GM10248 (cell line): ENCODE measurements at places on chromosomes 5 and 9.

DNA sequence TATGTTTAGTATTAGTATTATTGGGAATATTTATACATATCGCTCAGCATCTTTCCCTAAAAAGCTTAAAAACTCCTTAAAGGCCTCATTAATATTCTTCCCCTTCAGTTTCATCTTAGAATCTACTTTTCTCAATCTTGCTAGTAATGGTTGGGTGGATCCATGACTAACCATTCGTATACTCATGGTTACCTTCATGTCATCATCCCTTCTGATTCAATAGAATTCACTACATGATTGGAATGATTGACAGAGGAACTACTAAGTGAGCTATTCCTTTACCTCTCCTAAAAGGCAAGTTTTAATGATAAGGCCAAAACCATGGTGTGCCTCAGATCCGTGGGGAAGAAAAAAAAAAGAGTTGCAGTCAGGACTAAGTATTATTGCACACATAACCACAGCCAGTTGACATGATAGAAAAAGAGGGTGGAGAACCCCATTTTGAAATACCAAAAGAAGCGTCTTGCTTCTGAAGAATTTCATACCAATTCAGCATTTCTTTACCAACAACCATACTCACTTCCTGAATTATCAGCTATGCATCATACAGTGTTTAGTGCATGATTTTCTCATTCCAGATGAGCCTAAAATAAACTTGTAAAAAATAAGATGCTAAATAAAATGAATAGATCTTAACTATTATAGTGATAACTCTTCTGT is 624.6 kb downstream of the PDE4D start:
- no peak for DNase-seq

DNA sequence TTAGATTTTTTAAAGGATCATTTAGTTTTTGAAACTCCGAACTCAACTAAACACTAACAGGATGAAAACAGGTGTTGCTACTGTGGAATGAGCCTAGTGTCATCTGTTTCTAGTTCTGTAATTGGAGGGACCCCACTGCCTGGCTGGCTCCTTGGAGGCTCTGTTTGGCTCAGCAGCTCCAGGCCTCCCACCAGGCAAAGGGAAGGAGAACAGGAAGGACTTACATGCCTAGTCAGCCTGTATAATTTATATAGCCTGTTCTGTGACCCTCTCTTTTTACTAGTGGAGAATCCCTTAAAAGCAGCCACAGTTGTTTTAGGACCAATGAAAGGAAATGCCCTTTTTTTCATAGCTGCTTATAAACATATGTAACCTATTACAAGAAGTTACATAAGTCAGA is 21.1 kb upstream of the C5orf24 start:
- DNase-seq, result no peak

DNA sequence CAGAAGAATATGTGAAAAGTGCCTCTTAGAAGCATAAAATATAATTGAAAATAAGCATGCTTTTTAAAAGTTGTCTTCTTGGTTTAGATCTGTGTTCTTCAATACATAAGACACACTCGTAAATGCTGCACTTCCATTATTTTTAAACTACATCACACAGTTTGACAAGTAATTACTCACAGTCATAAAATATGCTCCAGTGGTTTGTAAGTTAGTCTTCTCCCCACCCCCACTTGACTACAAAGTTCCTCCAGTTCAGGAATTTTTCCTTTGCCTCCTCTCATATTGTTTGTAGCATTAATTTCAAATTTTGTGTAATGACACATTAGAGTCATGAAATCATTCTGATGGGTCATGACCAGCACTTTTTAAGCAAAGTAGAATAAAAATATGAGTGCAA is 60.3 kb upstream of the PTGER4 start:
- no peak for DNase-seq

- DNase-seq, result no peak
Measured at GRCh38 chr9:607417-607816, 234.1 kb upstream of the DMRT1 start.

DNA sequence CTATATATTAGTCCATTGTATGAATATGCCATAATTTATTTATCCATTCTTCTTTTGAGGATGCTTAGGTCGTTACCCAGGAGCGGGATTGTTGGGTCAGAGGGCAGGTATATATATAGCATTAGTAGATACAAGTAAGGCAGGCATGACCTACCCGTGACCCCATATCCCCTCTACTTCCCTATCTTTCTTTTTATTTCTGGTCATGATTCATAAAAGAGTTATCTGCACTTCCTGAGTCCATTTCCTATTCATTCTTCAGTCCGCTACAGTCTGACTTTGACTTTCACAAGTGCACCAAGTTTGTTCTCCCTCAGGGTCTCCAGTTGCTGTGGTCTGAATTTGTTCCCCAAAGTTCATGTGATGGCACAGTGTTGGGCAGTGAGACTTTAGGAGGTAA is 6.9 kb downstream of the RHOBTB3 start:
- no peak for DNase-seq

GRCh38 chr9:125759764-125760129 is 12.6 kb downstream of the PBX3 start:
- DNase-seq, result no peak

- DNase-seq, result no peak
Measured at GRCh38 chr9:70951749-70952727, 169.4 kb downstream of the TRPM3 start.

GRCh38 chr5:141701360-141702119 is 19.5 kb upstream of the ARAP3 start:
- DNase-seq, result peak; percentile 54

DNA sequence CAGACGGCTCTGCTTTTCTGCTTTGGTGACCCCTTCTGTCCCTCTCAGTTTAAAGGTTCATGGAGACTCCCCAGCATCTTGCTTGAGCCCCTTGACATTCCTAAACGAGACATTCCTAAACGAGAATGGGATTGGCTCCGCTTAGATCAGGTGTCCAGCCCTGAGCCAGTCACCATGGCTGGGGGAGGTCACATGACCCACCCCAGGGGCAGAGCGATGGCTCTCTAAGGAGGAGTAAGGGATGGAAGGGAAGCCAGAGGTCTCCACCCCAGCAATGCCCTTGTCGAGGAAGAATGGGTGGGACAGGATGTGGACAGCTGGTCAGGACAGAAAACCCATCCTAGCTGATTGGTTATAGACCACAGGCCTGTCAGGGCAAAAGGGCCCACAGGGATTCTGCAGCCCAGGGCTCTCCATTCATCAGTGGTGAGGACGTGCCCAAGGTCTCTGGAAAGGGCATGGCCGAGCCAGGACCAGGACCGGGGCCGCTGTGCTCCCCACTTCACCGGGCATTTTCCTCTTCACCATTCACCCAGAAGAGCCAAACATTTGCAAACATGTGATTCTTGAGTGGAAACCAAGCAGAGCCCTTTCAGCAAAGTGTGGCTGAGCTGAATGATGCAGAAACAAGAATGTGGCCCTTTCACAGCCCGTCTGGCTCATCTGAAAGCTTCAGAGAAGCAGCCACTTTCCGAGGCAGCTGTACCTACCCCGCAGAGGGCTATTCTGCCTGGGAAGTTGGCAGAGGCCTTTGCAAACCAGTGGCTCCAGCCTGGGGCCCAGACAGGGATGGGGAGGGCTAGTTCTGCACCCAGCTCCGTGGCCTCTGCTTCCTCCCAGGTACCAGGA is 19.8 kb upstream of the AIF1L start:
- no peak for DNase-seq

- DNase-seq, result no peak
Measured at GRCh38 chr5:171661143-171661542, 124.5 kb upstream of the SMIM23 start.

GRCh38 chr9:107587191-107587963 is 97.8 kb upstream of the KLF4 start:
- DNase-seq, result no peak

DNA sequence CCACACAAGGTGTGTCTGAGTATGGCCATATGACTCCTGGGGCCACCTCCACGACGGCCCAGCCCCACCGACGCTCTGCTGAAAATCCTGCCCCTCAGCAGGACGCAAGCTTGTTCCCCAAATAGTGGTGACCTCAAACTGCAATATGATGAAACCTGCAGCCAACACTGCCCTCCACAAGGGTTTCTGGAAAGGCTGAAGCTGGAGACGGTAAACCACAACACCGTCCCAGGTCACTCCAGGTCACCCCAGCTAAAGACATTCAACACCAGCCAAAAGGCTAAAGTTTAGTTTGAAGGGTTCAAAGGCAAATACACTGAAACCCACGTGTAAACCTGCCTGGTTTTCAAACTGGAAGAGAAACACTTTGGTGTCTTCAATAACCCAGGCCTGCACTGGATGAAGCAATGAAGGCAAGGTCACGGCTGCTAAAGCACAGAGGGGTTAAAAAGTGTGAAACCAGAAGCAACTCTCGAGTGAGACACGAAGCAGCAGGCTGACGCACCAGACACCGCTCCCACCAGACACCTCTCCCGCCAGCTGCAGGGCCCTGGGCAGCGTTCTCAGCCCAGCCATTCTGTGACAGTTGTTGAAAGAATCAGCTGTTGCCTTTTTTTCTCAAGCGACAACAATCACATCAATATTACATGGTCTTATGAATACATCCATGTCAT is 1.8 kb upstream of the LHX3 start:
- DNase-seq, result no peak

GRCh38 chr5:176485176-176485575 is 37.0 kb downstream of the FAF2 start:
- DNase-seq, result no peak

DNA sequence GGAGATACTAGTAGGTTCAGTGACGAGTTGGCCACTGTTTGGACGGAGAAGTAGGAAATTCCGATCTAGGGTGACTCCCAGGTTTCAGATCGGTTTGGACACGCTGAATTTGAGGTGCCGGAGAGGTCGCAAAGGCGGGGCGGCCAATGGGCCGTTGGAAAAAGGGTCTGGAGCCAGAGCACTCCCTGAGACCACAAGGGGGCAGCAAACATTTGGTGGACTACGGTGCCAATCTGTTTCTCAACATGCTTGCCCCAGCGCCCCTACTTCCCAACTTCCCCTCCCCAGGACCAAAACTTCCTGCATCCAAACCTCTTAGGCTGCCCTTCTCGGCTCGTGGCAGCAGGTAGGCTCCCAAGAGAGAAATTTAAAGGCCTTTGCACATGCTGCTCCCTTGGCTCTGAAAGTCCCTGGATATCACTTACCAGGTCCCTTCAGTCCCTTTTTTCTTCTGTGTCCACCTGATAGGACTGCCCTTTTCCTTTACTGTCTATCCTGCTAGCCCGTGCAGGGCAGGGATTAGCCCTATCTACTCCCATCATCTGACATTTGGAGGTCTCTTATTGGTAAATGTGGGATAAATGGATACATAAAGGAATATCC is 992 bp upstream of the RPP25L start:
- peak; percentile 81 for DNase-seq

GRCh38 chr5:159708090-159708489 is 208.2 kb upstream of the ADRA1B start:
- DNase-seq, result no peak

DNA sequence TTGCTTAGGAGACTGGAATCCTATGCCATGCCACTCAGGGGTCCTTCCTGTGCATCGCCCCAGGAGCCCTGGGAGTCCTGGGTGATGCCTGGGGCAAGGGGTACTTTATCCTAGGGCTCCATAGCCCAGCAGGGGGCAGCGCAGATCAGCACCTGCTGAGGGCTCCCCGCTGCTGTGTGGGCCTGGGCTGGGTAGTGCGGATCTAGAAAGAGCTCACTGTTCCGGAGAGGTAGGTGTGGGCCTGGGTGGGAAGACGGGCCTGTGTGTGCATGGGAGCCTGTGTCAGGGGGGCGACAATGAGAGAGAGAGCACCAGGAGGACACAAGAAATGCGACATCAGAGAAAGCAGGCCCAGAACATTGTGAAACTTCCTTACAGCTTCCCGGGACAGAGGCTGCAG is 11.4 kb upstream of the DAB2IP start:
- DNase-seq, result peak; percentile 53

DNA sequence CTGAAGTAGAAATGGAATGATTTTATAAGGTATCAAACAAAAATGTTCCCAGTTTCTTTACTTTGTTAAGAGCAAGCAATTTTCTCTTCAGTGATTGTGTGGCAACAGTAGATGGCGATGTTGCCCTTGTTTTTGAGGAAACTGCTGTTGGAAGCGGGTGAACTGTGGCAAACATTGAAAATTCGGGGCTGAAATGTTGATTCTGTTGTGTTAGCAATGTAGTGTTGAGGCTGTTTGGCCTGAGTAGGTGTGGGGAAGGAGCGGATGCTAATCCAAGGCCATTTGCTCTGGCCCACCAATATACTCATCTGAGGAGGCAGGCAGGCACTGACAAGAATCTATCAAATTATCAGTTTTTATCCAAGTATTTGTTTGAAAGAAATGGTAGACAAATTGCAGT is 129.8 kb downstream of the SLC12A2 start:
- no peak for DNase-seq

DNA sequence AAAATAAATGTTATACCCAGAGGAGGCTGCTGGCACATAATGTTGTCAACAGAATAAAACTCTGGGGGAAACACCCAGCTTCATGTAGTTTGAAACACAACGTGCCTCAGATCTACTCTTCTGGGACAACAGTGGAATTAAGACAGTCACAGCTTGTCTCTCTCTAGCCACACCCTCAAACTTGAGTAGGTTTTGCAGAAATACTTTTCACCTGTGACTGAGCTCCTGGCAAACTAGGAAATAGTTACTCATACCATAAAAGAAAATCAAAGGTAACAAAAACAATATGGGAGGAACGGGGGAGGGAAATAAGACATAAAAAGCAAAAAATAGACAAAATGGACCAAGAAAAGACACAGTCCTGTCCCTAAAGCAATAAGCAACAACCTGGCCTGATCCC is 14.4 kb downstream of the ELAVL2 start:
- no peak for DNase-seq

- DNase-seq, result no peak
Measured at GRCh38 chr5:41364346-41364745, 146.1 kb downstream of the PLCXD3 start.

DNA sequence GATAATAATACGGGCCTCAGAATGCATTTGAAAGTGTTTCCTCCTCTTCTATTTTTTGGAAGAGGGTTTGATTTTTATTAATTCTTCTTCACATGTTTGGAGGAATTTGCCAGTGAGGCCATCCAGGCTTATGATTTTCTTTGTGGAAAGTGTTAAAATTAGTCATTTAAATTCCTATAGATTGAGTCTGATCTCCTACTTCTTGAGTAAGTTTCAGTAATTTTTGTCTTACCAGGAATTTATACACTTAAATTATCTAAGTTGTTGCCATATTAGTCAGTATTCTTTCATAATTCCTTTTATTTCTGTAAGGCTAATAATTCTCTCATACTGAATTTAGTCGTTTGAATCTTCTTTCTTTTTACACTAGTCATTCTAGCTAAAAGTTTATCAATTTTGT is 25.2 kb upstream of the HAPLN1 start:
- no peak for DNase-seq

- peak; percentile 10 for DNase-seq
Measured at GRCh38 chr5:127865273-127865672, 162.1 kb downstream of the CCDC192 start.

DNA sequence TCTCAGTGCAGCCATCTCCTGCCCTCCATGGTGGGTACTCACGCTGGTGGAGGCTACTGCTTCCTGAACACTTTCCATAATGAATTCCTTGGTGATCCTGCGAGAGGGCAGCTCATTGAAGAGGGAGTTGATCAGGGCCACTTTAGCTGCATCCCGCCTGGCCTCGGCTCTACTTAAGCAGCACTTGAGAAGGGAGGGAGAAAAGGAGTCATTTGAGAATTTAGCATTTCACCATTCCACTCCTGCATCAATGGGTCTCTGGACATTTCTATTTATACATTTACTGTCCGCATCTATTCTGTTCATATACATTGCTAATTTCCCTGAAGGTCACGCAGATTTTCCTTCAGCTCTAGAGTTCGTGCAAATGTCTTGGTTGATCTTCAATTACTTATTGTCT is 35.1 kb downstream of the LIX1 start:
- DNase-seq, result no peak
